ENCODE measurements at places on chromosomes 2 and 18.

- DNase-seq: no peak
These were observed 234.2 kb downstream of the TCF4 start for GRCh38 chr18:55353806-55354205.

DNA sequence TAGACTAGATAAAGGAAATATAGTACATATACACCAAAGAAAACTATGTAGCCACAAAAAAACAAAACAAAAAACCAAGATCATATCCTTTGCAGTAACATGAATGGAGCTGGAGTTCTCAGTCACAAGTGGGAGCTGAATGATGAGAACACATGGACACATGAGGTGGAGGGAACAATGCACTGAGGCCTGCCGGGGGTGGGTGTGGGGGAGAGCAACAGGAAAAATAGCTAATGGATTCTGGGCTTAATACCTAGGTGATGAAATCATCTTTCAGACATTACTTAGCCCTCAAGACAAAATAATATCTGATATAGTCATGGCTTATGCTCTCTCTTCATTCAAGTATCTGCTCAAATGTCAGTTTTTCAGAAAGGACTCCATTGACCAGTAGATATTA lies 930.6 kb downstream of the LRP1B start:
- DNase-seq: no peak

DNA sequence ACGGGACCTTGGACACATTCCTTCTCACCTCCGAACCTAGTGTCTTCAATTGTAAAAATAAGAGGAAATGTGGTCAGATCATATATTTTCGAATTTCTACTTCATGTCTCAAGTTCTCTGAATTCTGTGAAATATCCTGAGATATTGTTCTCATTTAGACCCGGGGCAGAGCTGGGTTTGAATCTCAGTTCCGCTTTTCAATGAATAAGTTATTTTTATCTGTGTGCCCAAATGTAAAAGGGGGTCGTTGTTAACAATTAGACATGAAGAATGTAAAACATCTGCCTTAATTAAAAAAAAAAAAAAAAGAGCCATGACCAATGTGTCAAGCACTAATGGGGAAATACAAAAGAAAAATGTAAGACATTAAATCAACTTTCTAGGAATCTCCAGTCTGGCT lies 48.9 kb upstream of the BCL11A start:
- DNase-seq: no peak

GRCh38 chr2:137829251-137829650 lies 135.0 kb upstream of the HNMT start:
- no peak for DNase-seq

DNA sequence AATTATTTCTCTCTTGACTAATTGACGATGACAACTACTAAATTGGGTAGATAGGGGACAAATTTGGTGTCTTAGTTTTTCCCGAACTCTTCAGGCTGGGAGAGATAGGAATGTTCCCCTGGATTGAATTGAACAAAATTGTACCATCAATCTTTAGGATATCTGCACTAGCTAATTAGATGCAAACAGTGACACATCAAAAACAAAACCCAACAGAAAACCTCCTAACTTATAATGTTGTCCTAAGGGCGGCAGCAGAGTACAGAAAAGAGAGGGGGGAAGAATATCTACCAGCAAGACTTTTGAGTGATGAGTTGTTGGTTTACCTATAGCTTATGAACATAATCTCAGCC lies 342.9 kb downstream of the INSIG2 start:
- DNase-seq: no peak

GRCh38 chr2:214774108-214774507 lies 35.4 kb downstream of the BARD1 start:
- DNase-seq: no peak

GRCh38 chr2:144798989-144799388 lies 279.1 kb upstream of the ZEB2 start:
- no peak for DNase-seq

- DNase-seq: no peak
These were observed 221.9 kb upstream of the SIX3 start for GRCh38 chr2:44719562-44719961.

DNA sequence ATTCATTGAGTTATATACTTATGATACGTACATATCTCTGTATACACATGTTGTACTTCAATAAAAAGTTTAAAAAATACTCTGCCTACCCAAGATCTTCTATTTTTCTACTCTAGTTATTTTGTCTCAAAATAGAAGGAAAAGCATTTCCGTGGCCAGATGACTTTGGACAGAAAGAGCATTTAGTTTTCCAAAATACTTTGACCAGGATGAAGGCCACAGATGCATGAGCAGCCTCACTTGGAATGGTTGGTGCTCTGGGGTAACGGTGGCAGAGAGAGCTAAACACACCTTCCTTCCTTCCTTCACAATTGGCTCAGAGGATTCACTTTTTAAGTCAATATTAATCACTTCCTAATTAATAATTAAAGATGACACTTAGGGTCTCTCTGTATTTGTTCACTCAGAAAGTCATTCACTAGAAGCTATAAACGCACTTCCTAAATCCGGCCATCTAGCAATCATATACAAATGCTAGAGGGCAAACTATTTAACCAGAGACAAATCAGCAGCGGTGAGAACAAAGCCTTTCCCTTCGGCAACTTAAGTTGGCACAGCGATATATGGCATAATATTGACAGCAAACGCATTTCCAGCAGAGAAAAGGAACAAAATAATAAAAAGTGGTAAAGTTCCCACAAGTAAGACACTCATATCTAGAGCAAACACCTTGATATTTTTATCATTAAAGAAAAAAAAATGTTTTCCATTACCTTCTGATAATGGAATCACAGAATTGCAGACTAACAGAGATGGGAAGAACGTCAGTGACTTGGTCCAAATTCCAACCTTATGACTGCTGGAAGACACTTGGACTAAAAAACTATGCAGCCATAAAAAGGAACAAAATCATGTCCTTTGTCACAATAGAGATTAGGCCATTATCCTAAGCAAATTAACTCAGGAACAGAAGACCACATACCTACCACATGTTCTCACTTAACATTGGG lies 55.9 kb upstream of the NARS1 start:
- DNase-seq: no peak

DNA sequence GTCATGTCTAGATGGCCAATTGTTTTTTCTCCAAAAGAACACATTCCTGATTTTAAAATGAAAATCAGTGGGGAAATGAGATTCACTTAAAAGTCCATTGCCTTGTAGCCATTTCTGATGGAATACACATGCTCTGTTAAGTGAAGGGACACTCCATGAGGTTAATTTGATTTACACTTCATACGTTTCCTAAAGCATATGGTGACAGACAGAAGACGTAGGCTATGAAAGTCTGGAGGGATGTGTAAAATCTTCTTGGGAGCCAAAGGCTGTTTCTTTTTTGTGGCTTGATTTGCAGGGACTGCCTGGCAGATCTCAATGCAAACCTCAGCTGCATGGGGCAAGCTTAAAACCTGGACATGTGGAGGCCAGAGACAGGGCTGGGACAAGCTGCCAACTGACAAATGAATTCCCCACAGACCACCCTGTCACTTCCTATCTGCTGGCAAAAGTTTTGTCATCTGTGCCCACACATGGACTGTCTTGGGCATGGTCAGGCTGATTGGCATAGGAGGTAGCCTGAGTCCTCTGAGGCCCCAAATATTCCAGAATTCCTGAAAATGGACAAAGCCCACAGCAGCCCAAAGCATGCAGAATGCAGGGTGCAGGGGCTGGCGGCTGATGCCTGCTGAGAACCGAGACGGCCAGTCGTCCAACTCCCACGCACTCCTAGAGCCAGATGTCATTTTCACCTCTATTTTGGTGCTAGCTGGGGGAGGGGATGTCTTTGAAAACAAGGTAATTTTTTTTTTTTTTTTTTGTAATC lies 73.9 kb downstream of the SDC1 start:
- no peak for DNase-seq

DNA sequence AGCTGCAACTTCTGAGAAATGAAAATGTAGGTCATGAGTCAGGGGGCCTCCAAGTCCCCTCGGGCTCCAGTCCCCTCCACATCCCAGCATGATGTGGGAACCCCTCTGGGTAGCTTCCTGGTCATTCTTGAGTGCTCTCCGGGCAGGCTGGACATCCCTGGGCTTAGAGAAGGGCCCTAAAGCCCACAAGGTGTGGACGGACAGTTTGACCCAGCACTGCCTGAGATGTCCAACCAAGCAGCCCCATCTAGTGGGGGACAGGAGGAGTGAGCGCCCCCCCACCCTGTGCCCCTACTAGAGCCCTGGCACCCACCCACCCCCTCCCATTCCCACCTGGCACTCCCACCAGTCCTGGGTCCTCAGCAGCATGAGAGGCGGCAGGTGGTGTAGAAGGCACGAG lies 46.0 kb downstream of the CYP27C1 start:
- DNase-seq: no peak

DNA sequence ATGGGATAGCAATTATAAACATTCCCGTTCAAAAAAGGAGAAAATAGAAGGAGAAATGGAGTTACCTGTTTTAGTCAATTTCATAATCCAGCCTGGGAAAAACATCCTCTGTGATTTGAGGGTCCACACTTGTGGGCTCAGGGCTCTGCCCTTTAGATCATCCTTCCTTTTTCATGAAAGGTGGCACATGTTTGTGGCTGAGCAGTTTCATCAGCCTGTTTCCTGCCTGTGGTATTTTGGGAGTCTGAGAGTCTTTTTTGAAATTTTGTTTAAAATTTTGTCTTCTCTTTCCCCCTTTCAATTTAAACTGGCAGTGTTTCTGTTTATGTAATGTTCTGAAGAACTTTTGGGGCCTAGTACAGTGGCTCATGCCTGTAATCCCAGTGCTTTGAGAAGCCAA lies 84.0 kb downstream of the KIAA1328 start:
- DNase-seq: no peak

GRCh38 chr2:203399031-203399430 lies 70.8 kb downstream of the ABI2 start:
- no peak for DNase-seq

DNA sequence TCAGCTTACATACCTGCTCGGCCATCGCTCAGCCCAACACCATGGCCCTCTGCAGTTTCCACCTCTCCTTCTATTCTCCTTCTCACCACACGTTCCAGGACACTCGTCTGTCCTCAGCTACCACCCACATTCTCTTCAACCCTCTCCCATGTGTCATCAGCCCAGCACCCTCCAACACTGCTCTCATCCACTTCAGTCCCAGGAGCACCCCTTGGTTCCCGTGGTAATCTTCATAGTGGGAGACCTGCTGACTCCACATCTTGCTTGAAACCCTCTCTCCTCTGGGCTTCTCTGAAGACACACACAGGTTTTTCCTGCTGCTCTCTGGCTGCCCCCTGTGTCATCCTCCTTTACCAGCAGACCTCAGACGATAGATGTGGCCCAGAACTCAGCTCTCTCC lies 228.7 kb downstream of the GBX2 start:
- no peak for DNase-seq

GRCh38 chr2:51953931-51954330 lies 922.0 kb upstream of the NRXN1 start:
- no peak for DNase-seq

- no peak for DNase-seq
These were observed 783.2 kb upstream of the CDH2 start for GRCh38 chr18:28960146-28960545.

DNA sequence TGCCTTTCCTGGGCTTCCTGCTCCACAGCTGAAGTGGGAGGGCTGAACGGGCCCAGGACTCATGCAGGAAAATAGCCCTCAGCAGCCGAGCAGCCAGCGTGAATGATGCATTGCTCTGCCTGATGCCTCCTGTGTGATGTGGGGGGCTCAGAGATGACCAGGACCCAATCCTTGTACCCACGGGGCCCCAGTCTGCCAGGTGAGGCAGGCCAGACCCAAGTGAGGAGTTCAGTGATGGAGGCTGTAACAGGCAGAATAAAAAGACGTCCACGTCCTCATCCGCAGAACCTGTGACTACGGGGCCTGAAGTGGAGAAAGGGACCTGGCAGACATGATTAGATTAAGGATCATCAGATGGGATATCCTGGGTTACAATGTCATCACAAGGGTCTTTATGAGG lies 194.9 kb upstream of the HDAC4 start:
- DNase-seq: no peak

DNA sequence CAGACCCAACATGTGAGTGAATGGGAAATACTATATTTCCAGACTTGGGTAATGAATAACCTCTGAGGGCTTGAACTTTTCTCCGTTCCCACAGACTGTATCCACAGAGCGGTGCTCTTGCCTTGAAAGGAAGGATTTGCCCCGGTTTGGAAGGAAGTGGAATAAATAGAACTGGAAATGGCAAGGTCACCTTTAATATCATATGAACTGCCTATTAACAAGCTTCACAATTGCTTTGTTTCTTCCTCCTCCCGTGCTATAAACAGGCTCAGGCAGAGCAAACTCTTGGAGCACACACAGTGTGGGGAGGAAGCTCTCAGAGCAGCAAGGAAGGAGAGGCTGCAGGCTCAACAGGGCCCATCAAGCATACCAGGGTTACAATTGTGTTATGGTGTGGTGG lies 28.5 kb upstream of the DARS1 start:
- DNase-seq: no peak

GRCh38 chr2:240502059-240502429 lies 55.7 kb downstream of the ANKMY1 start:
- no peak for DNase-seq
